Mesenchymal stem cell (in vitro differentiated cells and primary cell): ENCODE measurements at places on chromosomes 7 and 10.

GRCh38 chr10:49803988-49804387 lies 41.9 kb upstream of the OGDHL start:
- no peak for DNase-seq

GRCh38 chr7:27875061-27875460 lies 135.1 kb downstream of the TAX1BP1 start:
- no peak for DNase-seq

DNA sequence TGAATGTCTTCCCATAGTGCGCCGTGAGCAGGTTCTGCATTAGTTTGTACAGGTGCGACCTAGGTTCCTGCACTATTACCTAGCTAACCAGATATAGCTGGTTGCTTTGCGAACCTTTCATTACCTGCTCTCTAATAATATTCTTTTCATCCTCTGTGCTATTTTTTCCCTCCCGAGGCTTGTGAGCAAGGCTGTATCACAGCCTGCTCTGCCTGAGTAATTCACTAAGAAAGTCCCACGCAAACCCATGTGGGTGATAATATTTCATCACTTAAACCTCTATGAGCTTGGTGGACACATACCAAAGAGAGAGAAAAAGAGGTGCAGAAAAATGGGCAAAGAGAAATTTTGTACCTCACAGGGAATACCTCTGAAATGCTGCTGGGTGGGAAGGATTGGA lies 8.4 kb downstream of the INHBA start:
- DNase-seq: no peak

DNA sequence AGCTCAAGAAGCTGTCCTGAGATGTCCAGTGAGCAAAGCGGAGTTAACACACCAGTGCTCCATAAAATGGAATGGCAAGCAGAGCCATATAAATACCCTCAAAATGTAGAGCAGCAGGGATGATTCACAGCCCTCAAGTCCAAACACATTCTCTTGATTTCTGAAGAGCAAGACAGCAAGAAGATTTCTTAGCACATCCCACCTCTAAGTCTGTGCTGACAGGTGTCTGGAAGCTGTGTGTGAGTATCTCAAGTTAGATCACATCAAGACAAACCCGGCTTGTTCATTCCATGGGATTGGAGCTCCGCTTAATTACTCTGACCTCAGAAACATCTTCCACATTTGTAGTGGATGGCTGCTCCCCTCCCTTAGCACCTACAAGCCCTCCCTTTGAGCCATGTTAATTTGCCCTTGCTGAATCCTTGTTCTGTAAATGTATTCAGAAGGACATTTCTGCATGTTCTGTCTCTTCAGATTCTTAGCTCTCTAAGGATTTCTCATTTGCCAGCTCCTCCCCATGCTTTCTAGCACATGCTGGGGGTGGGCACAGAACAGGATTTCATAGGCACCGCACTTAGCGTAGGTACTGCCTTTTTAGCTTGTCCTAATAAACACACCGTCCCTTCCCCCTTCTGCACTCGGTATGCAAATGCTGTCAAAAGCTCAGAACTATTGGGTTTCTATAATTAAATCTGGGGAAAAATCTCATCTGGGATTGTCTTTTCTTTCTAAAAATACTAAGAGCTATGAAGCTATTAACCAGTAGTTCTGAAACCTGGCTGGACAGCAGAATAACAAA lies 112.7 kb downstream of the CPXM2 start:
- no peak for DNase-seq

GRCh38 chr10:123496375-123496774 lies 169.8 kb upstream of the GPR26 start:
- DNase-seq: no peak

DNA sequence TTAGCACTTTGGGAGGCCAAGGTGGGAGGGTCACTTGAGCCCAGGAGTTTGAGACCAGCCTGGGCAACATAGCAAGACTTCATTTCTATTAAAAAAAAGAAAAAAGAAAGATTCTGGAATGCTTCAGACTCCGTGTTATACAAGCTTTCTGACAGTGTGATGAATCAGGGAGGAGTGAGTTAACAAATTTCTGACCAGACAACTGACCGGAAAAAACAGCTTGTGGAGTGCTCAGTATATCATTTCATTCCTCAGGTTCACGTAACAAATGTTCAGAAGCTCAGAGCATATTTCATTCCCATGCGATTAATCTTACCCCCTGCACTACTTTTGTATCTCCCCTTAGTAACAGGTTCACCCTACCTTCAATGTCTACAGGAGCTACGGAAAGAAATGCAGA lies 28.6 kb upstream of the TNPO3 start:
- no peak for DNase-seq
